ENCODE measurements at places on chromosomes 13 and 19.

DNA sequence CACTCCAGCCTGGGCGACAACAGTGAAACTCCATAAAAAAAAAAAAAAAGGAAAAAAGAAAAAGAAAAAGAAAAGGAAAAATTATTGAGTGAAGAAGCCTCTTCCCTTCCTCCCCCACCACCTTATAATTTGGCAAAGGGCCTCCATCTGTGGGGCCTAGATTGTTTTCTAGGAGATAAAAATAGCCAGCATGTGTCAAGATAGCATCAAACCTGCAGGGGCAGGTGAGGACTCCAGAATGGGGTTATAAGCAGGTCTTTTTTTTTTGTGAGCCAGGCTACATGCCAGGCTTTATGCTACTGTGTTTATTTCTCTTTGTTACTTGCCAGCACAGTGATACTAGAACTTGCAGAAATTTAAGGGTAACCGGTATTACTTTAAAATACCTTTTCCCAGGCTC is 11.7 kb upstream of the TRIM13 start:
- no peak for DNase-seq

DNA sequence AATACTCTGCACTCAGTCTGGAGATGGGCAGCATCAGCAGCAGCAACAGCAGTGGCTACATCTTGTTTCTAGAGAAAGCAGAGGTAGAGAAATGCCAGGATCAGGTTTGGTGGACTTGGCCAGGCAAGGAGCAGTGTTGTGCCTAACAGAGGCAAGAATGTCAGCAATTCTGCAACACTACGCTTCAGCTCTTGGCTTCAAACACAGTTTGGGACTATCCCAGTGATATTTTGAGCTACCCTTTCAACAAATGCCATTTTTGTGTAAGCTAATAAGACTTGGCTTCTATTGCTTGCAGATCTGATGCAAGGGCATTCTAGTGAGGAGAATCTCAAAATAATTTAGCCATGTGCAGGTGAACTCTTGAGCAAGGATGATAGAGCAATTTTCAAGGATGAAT is 271.3 kb downstream of the PCDH20 start:
- DNase-seq = no peak

- no peak for DNase-seq
Measured at GRCh38 chr19:49094505-49095482, 9.5 kb downstream of the SNRNP70 start.

- DNase-seq = no peak
Measured at GRCh38 chr13:97367016-97367822, 66.8 kb upstream of the RAP2A start.

DNA sequence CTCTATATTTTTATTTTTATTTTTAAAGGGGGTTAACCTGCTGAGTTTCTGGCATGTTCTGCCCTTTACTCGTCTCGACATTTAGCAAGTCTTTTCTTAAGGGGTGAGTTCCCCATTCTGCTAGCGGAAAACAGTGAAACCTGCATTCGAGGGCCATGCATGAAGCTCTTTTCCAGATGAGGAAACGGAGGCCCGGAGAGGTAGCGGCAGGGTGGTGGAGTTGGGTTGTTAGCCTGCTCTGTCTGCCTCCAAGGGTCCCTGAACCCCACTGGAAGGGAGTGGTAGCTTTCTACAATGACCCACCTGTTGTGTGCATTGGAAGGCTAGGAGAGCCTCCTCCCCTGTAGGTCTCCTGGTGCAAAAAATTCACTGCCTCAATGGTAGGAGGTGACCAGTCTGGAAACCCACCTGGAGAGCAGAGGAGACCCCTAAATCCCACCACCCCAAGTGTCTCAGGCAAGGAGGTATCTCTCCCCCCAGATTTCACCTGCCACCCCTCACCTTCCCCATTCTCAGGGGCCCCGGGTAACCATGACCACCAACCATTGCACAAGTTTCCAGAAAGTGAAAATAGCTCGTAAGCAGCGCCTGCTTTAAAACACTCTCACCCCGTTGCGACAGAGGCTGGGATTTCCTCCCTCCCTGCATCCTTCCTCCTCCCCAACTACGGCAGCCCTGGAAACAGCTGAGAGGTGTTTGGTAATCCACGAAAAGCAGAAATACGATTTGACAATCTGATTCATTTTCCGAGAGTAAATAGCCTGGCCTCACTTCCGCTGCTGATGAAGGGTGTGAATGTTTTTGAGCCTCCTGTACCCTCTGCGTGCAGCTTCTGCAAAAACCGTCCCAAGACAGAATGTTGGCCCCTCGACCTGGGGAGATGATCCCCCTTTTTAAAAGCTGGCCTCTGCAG is 3.5 kb downstream of the KLF2 start:
- DNase-seq = peak; percentile 77

- no peak for DNase-seq
Measured at GRCh38 chr13:43388282-43389034, 365.1 kb downstream of the DNAJC15 start.

GRCh38 chr13:97574926-97575325 is 141.0 kb downstream of the RAP2A start:
- no peak for DNase-seq

- no peak for DNase-seq
Measured at GRCh38 chr13:112828082-112828699, 138.4 kb downstream of the ATP11A start.

GRCh38 chr19:45451850-45452387 is 15.9 kb upstream of the FOSB start:
- no peak for DNase-seq

- DNase-seq = no peak
Measured at GRCh38 chr13:97921176-97921816, 32.2 kb upstream of the IPO5 start.

GRCh38 chr13:113558461-113558860 is 26.1 kb upstream of the TFDP1 start:
- DNase-seq = no peak

- DNase-seq = no peak
Measured at GRCh38 chr13:76638882-76639281, 247.3 kb downstream of the KCTD12 start.

- no peak for DNase-seq
Measured at GRCh38 chr13:59391696-59392095, 772.0 kb downstream of the DIAPH3 start.

DNA sequence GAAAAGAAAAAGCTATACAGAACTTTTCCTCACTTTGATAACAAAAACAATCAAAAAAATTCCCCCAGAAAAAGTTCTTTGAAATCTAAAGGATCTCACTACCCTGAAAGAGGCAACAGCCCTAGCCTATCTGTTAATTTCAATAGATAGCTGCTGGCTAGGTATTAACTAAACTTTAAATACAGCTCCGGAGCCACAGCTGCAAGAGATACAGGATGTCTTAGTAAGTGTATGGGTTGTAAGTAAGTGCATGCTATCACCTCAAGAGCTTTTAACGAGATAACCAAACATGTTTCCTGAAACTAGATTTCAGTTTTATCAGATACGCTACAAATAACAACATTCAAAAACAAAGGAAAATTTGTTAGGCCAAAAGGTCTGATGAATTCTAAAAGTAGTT is 148.4 kb downstream of the KLF12 start:
- no peak for DNase-seq

DNA sequence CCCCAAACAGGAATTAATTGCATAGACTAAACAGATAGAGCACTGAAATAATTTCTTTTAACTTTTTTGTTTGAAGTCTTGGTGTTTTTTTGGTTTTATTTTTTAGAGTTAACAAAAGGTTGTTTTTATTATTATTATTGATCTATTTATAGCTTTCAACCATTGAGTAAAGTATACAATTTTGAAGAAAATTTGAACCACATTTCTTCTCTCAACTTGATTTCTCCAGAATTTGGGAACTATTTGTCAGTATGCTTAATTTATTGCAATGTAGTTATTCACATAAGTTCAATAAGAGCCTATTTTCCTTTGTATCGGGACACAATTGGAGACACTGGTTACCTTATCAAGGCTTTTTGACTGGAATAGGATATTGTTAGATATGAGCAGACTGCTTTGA is 1045.6 kb upstream of the PCDH9 start:
- DNase-seq = no peak

GRCh38 chr13:36130552-36131221 is 495 bp downstream of the DCLK1 start:
- DNase-seq = peak; percentile 22

DNA sequence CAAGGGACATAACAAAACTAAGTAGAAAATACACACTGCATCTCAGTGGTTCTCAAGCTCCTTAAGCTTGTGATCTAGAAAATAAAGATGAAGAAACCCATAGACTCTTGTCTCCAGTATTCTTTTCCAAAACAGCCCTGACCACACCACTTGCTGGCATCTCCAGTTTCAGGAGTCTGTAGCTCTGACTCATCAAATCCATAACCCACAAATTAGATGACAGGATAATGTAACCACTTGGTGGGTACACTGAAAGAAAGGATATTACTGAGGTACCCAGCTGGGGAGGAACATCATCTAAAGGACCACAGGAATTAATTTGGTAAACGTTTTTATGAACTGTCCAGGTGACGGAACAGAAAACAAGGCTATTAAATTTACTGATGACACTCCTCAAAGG is 214.7 kb downstream of the VWA8 start:
- no peak for DNase-seq

DNA sequence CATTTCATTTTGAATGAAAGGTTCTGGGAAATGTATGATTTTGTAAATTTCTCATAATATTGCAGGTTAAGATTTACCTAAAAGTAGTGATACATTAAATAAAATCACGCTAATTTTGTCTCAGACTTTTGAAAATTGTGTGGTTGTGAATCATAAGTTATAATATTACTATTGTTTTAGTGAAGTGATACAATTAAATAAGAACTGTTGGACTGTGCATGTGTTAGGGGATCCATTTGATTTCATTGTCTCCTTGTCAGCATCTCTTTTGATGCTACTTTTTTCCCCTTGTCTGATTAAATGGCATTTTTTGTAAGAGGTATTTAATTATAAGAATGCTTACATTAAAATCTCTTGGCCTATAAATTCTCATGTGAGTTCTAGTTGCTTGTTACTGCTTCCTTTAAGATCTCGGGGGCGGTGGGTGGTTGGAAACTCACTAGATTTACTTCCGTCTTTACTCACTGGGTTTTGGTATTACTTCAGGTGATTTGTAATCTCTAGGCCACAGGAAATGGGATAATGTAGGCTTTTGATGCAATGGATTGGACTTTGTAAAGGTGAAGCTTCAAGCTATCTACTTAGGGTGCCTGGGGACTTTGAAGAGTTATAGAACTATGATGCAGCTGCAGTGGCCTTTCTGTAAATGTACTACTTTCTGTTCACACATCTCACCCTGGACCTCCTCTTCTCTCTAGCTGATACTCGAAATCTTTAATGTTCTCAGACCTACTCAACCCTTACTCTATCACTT is 66.5 kb downstream of the PAN3 start:
- no peak for DNase-seq

DNA sequence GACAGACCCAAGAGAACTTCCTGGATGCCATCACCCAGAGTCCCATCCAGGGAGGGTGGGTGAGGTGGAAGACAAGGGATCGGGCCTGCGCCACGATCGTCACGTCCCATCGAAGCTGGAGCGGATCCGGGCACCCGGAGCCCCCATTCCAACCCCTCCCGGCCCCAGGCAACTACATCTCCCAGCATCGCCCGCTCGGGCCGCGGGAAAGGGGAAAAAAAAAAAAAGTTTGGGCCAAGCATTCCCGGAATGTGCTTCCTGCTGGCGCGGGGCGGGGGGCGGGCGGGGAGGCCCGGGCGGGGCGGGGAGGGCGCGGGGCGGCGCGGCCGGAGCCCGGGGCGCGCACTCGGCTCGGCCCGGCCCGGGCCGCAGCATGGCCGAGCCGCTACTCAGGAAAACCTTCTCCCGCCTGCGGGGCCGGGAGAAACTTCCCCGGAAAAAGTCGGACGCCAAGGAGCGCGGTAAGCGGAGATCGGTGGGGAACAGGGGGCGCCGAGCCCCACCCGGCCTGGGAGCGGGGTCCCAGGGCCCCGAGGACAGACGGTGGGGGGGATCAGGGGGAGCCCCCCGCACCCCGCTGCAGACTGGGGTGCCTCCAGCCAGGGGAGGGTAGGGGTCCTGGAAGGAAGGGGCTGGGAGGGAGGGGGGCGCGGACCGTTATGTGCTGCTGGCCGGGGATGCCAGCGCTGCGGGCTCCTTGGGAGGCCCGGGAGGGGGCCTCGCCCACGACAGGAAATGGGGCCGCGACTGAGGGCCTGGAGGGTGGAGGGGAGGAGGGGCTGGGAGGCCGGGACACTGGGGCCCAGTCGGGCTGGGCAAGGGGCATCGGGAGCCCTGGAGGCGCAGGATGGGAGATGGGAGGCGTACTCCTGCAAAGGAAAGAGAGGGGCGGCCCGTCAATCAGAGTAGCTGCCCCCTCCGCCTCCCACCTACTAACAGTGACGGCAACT is at the start of gene SYDE1:
TSS of gene SYDE1 (plus strand) at position 341 of the 950 bp plus-strand sequence. CDS start at position 374, 33 bp downstream.
- peak; percentile 65 for DNase-seq

- no peak for DNase-seq
Measured at GRCh38 chr19:16361254-16361653, 36.6 kb downstream of the KLF2 start.

DNA sequence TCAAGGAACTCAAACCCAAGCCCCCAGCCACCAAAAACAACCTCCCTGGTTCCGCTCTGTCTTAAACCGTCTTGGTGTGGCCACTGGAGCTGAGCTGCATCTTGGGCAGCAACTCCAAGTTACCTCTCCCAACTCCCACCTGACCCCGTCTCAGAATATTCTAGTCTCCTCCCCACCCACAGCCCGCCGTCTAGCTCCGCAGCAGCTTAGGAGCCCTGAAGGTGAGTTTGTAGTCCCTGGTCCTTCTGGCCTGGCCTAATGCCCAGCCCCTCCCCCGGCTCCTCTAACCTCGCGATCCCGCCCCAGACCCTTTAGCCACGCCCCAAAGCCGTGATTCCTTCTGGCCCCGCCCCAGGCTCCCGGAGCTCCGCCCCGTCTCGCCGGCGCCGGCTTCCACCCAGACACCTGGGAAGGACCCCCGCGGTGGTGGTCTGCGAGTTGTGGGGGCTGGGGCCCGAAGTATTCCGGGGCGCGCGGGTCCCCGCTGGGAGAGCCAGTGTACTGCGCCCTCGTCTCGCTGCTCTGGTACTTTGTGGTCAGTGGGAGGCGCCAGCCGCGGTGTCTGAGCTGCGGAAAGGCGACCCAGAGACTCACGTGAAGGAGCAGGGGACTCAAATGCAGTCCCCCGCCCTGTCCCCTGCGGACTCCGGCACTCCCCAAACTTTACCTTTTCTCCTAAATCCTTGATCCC is 2.5 kb upstream of the LHB start:
- DNase-seq = peak; percentile 52

DNA sequence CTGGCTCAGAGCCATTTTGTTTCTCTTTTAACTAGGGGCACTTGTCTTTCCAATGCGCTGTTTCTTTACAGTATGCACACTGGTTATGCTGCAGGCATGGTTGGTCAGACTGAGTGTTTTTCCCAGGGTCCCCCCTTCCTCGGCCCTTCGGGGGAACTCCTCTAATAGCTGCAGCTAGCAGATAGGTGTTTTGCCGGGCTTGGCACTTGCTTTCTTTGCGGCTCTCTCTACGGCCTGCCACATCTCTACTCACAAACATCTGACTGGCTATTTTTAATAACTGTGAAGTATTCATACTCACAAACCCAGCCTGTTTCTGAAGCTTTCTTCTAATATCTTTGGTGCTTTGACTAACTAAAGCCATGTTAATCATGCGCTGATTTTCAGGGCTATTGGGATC is 89.4 kb downstream of the SLC25A15 start:
- DNase-seq = no peak

GRCh38 chr19:7988307-7988706 is 17.1 kb downstream of the ELAVL1 start:
- no peak for DNase-seq
